H1 (cell line): ENCODE measurements at places on chromosomes 12 and 14. TPM values are rescaled to one million over a fixed set of nuclear protein-coding genes. Genes with fewer than 3 reads are reported as not detected.

- no peak overlapping the region for H3K27ac ChIP-seq
- no peak for DNase-seq
- no peak overlapping the region for H3K4me3 ChIP-seq
- H3K36me3 ChIP-seq: no peaks in the 10 kb centered on the region
- H3K4me1 ChIP-seq: no peaks in the 10 kb centered on the region
- no peaks in the 10 kb centered on the region for H3K27me3 ChIP-seq
Observed at GRCh38 chr12:51694146-51694545, 103.1 kb downstream of the SCN8A start.

DNA sequence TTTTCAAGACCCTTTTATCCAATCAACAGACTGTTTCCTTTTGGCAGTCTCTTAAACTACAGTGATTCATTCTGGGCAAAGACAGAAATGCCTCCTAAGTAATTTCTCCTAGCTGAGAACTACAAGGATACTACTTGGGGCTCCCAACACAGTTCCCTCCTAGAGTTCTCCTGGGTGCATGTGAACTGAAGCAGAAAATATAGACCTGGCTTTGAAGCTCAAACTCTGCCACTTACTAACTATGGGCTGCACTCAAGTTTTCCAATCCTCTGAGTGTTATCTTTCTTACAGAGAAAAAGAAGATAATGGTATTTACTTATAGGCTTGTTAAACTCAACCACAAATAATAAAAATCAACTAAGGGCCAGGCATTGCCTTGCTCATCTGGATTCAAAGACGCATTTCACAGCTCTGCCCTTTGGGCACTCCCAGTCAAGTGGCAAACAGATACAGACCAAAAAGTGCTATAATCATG lies 97.6 kb downstream of the EFCAB11 start:
- H3K36me3 ChIP-seq: no peaks in the 10 kb centered on the region
- H3K27ac ChIP-seq: no peak overlapping the region
- no peak overlapping the region for H3K4me3 ChIP-seq
- DNase-seq: peak; percentile 24
- H3K27me3 ChIP-seq: no peaks in the 10 kb centered on the region

DNA sequence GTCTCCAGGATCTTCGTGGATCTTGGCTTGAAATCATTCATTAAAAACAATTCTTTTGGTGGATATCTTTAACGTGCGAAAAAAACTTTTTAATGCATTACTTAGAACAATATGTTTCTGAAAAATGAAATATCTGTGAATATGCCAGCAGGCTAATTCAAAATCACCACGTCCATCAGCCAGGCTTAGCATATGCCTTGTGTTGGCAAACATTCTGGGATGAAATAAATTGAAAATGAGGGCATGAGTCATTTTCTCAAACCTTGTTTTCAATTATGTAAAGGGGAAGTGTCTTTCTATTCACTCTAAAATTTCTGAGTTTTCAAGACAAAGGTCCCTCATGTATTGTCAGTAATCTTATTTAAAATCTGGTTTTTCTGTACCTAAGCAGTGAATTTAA lies 393.9 kb downstream of the PAWR start:
- no peak for DNase-seq
- H3K36me3 ChIP-seq: peaks cover 13% of the 10 kb centered on the region
- H3K4me3 ChIP-seq: no peak overlapping the region

The TAS2R31 gene
- total RNA-seq: 1.4 and 1.5 TPM in 2 replicates

DNA sequence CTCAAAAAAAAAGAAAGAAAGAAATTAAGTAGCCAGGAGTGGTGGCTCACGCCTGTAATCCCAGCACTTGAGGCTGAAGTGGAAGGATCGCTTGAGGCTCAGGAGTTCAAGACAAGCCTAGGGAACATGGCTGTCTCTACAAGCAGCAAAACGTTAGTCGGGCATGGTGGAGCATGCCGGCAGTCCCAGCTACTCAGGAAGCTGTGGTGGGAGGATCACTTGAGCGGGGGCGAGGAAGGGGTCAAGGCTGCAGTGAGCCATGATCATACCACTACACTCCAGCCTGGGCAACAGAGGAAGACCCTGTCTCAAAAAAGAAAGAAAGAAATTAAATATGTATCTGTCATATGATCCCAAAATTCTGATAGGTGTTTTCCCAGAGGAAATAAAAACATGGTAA lies 5.3 kb downstream of the RAD52 start:
- H3K4me3 ChIP-seq: no peak overlapping the region
- no peak overlapping the region for H3K27ac ChIP-seq
- no peaks in the 10 kb centered on the region for H3K27me3 ChIP-seq
- H3K36me3 ChIP-seq: no peaks in the 10 kb centered on the region
- no peak for DNase-seq

GRCh38 chr14:26775765-26776563 lies 178.1 kb upstream of the NOVA1 start:
- no peak overlapping the region for H3K4me3 ChIP-seq
- DNase-seq: no peak
- H3K27me3 ChIP-seq: no peaks in the 10 kb centered on the region
- H3K4me1 ChIP-seq: no peaks in the 10 kb centered on the region
- H3K36me3 ChIP-seq: no peaks in the 10 kb centered on the region

The RHOJ gene
- not detected in 2 replicates for total RNA-seq

GRCh38 chr14:95424529-95424928 lies 91.9 kb downstream of the SYNE3 start:
- no peak overlapping the region for H3K27ac ChIP-seq
- no peak overlapping the region for H3K4me3 ChIP-seq
- no peaks in the 10 kb centered on the region for H3K36me3 ChIP-seq
- no peaks in the 10 kb centered on the region for H3K27me3 ChIP-seq
- DNase-seq: no peak

- H3K4me1 ChIP-seq: no peaks in the 10 kb centered on the region
- no peak overlapping the region for H3K4me3 ChIP-seq
- no peaks in the 10 kb centered on the region for H3K27me3 ChIP-seq
- DNase-seq: no peak
Observed at GRCh38 chr12:25705261-25705660, 152.2 kb upstream of the LMNTD1 start.

GRCh38 chr12:122986258-122986871 lies 5.9 kb downstream of the ARL6IP4 start:
- peaks cover 7% of the 10 kb centered on the region; the same call in 1 of the 2 replicates for H3K4me1 ChIP-seq
- no peak overlapping the region for H3K27ac ChIP-seq
- H3K4me3 ChIP-seq: no peak overlapping the region
- H3K27me3 ChIP-seq: no peaks in the 10 kb centered on the region

DNA sequence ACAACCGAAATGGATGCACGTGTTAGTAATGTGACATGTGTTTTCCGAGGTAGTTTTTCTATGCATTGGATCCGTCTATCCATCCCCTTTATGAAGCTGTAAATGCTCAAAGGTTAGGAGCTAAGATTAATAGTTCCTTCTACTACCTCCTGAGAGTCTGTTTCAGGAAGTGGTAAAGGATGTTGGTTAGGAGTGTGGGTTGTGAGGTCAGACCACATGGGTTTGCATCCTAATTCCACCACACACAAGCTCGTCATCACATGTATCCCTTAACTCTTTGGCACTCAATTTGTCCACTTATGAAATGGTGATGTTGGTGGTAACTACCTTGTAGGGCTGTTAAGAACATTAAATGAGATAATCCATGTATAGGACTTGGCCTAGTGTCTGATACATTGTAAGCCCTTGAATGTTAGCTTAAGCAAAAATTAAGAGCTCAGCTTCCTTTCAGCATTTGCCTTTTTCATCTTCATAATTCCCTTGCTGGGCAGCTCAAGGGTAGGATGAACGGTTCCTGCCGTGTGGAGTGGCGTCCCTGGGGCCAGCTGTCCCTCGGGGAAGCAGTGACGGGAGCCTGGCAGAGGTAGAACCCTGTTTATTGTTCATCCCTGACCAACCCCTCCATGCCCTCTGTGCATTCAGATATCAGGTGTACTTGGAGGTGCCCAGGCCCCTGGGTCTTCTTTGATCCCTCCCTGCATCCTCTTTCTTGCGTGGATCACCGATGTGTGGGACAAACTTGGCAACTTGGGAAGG lies 52.3 kb downstream of the TSPAN9 start:
- DNase-seq: no peak
- no peaks in the 10 kb centered on the region for H3K36me3 ChIP-seq
- peaks cover 5% of the 10 kb centered on the region; the same call in 1 of the 2 replicates for H3K4me1 ChIP-seq
- no peak overlapping the region for H3K27ac ChIP-seq

- DNase-seq: no peak
- H3K27me3 ChIP-seq: no peaks in the 10 kb centered on the region
- no peak overlapping the region for H3K4me3 ChIP-seq
- no peak overlapping the region for H3K27ac ChIP-seq
- H3K4me1 ChIP-seq: no peaks in the 10 kb centered on the region
Observed at GRCh38 chr12:88970740-88971139, 381.6 kb downstream of the DUSP6 start.

DNA sequence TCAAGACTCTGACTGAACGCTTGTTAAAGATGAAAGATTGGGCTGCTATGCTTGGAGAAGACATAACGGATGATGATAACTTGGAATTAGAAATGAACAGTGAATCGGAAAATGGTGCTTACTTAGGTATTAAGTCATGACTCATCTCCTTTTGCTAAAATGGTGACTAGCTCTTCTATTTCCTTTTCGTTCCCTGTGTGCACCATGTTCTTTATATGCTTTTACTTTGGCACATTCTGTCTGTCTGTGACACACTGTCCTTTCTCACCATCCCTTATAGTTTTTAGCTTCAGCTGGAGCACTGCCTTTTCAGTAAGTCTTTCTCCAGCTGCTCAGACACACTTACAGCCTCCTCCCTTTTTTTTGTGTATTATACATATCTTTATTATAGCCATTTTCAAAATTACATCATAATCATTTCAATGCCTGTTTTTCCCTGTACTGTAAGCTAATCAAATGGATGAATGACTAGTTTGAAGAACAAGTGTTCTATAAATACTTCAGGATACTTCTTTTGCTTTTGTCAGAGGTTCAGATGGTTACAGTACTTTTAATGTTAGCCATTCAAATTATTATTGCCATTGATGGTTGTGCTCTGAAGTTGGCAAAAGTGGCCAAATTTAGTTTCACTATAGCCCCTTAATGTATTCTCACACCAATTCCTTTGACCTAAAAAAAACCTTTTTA lies 68.6 kb downstream of the MIA2 start:
- H3K36me3 ChIP-seq: no peaks in the 10 kb centered on the region
- H3K4me3 ChIP-seq: no peak overlapping the region
- DNase-seq: no peak
- H3K4me1 ChIP-seq: no peaks in the 10 kb centered on the region
- H3K27me3 ChIP-seq: no peaks in the 10 kb centered on the region
